Stimulated activated CD8-positive, alpha-beta memory T cell treated with anti-CD3 and anti-CD28 coated beads, Interleukin-15, amount 100 ng/mL, for 4 hours (primary cell): ENCODE measurements at places on chromosomes 4 and X.

GRCh38 chr4:107736037-107736436, 16.0 kb upstream of the PAPSS1 start:
- DNase-seq, result no peak

DNA sequence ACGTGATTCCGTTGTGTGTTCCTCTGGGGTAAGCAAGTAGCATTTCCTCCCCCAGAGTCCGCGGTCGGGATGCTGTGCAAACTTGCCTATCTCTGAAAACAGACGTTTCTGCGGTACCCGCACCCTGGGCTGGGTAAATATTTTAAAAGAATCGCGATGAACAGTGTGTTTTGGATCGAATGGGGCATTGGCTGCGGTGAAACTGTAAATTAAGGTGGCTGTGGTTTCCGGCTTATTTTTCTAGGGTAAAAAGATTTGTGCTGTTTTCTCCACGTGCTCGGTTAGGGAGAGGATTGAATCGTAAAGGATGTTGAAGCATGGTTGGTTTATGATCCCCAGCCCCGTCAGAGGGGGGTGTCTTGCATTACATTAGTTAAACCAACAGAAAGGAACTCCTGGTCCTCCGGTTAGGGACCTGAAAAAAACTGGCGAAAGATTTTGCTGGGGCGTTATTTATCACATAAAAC, 1.2 kb downstream of the HHIP start:
- DNase-seq, result no peak

DNA sequence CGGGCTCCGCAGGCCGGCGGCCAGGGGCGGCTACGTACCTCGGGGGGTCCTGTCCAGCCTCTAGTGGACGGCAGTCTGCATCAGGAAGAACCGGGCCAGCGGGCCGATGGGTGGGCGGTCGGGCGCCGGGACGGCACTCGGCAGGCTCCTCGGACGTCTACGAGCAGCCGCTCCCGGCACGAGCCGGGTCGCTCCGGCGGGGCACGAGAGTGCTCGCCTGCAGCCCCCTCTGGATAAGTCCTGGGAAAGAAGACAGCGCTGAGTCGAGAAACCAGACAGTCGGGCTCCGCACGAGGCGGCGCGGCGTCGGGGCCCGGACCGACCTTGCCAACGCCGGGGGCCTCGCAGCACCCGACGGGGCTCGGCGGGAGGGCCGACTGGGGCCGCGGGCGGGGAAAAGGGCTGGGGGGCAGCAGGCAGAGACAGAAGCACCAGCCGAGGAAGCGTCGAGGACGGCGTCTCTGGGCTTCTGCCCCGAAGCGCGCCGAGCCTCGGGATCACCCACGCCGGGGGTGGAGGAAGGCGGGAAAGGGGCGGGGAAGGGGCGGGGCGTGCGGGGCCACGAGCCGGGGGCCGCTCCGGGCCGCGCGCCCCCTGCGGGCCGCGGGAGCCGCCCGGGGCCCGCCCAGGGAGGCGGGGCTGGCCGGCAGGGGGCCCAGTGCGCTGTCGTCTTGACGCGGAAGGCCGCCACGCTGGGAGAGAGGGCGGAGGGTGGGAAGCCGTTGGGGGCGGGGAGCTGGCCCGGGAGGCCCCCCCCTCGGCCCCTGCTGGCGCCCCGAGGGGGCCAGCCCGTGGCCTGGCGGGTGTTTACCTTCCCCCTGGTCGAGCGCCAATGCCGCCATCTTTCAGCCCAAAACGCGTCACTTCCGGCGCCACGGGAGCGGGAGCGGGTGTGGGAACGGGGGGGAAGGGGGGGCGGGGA, 1.9 kb downstream of the KLHL15 start:
- DNase-seq, result peak; percentile 72

DNA sequence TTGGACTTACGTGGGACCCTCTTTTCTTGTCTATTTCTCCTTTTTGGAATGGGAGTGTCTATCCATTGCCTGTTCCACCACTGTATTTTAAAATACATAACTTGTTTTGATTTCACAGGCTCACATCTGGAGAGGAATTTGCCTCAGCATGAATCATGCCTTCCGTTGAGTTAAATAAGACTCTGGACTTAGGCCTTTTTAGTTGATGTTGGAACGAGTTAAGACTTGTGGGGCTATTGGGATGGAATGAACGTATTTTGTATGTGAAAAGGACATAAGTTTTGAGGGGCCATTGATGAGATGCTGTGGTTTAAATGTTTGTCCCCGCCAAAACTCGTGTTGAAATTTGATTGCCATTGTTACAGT, 66.2 kb downstream of the BEX3 start:
- DNase-seq, result no peak

- DNase-seq, result no peak
Measured at GRCh38 chr4:5783486-5783885, 72.5 kb downstream of the EVC start.

GRCh38 chr4:81747242-81747930, 275.7 kb upstream of the RASGEF1B start:
- DNase-seq, result no peak

GRCh38 chr4:26081795-26082498, 167.9 kb downstream of the SMIM20 start:
- no peak for DNase-seq

GRCh38 chr4:130029442-130029841, 933.5 kb downstream of the C4orf33 start:
- no peak for DNase-seq

DNA sequence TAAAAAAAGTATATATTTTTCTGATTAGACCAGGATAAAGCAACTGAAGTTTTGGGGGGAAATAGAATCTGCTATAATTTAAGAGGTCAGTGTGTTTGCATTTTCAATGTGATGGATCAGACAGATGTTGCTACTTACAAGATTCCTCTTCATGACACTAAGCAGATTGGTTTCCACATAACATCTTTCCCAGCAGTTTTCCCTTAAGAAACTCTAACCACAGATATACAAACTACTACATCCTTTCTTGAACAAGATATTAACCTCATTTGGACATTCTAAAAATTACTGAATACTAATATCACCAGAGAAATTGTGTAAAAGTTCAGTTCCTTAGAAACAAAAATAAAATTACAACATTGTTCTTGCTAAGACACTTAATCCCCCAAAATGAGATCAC, 106.7 kb upstream of the GUCY1A1 start:
- DNase-seq, result no peak
